ENCODE measurements at places on chromosomes 5 and 9. TPM values are rescaled to one million over a fixed set of nuclear protein-coding genes. Genes with fewer than 3 reads are reported as not detected.

Gene SCGB3A2
- 0.36 TPM for polyA plus RNA-seq

Gene IL9
- polyA plus RNA-seq: not detected

Gene PCDHGA3
- polyA plus RNA-seq: 2.6 TPM

Gene MELK
- polyA plus RNA-seq: 20.2 TPM

Gene NR5A1
- polyA plus RNA-seq: 0.05 TPM

Gene FBXO38
- polyA plus RNA-seq: 38.7 TPM

Gene KCNV2
- polyA plus RNA-seq: 0.19 TPM

DNA sequence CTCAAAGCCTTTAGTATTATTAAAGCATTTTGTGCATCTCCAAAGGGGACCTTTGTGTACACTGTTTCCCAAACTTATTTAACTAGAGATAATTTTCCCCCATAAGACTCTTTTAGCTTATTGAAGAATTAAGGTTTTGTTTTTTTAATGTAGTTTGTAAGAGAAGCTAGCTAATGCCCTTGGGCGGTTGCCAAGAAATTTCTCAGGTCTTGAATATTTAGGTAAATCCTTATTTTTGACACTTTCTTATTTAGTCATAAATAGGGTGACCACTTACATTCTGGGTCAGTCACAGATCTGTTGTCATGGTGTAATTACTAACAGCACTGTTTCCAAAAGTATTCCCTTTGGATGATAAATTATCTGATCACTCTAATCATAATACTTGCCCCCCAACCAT lies 27.2 kb downstream of the TNFAIP8 start:
- no peak for DNase-seq

- DNase-seq: no peak
Observed at GRCh38 chr5:87139795-87140194, 127.9 kb upstream of the RASA1 start.

- DNase-seq: no peak
Observed at GRCh38 chr5:103234239-103234975, 24.2 kb upstream of the MACIR start.

DNA sequence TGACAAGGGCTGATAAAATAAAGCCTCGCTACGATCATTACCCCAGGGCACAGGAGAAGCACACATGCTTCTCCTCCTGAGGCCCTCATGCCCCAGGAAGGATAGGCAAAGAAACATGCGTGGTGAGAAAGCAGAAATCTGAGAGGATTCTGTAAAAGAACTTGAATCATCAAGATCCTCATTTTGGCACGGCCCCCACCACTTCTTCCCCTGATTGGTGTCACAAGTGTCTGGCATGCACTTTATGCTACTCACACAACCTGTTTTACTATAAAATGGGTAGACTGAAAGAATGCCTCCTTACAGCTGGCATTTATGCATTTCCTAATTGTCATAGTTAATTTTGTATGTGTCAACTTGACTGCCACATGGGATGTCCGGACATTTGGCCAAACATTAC lies 32.1 kb downstream of the PCA3 start:
- no peak for DNase-seq

- DNase-seq: no peak
Observed at GRCh38 chr9:128732576-128732975, 8.6 kb upstream of the ZDHHC12 start.

GRCh38 chr5:145598983-145599382 lies 236.2 kb downstream of the PRELID2 start:
- DNase-seq: no peak

- DNase-seq: no peak
Observed at GRCh38 chr5:73367650-73368049, 80.9 kb downstream of the FOXD1 start.

GRCh38 chr5:96745844-96746531 lies 61.8 kb downstream of the ERAP1 start:
- no peak for DNase-seq

DNA sequence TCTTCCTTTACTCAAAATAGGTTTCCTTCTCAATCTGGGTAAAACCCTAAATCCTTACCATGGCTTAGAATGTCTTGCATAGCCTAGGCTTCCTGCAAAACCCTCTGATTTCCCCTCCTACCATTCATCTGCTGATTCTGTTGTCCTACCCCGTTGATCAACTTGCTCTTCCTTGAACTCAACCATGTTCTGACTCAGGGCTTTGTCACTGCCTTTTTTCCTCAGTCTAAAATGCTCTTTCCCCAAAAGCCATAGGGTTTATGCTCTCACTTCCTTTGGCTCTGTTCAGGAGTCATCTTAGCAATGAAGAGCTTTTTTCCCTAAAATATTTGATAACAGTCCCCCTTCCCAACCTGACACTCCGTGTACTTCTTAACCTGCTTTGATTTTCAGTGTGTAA lies 79.4 kb upstream of the IZUMO3 start:
- DNase-seq: no peak

- DNase-seq: no peak
Observed at GRCh38 chr5:157266286-157267007, 524 bp downstream of the CYFIP2 start.

DNA sequence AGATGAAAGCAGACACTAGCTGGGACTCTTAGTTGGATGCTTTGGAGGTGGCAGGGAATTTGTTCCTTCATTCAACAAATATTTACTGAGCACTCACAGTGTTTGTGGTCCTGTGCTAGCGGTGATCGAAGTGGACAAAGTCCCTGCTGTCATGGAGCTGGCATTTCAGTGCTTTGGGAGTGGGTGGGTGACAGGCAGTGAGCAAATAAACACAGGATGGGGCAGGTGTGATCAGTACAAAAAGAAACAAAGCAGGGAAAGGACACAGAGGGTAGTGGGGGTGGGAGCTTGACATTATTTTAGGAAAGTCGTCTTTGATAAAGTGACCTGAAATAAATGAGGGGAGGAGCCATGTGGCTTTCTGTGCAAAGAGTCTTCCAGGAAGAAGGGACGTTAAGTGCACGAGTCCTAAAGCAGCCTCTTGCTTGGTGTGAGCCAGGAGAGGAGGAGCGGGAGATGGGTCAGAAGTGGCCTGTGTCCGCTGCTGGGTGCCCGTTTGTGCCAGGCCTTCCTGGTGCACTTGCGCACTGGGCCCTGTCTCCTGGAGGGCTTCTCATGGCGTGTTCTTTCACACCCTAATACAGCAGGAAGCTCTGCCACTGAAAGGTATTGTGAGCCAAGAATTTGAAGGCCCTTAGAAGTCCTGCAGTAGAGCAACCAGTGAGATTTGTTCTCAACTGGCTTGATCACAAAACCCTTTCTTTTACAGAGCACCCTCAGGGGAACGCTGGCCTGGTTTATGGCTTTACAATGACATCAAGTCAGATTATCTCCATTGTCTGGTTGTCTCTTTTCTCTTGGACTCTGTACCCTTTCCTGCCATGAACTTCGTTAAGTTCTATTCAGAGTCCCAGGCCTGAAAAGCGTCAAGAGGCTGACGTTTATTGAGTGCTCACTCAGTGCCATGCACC lies 14.8 kb downstream of the NDST1 start:
- DNase-seq: no peak

DNA sequence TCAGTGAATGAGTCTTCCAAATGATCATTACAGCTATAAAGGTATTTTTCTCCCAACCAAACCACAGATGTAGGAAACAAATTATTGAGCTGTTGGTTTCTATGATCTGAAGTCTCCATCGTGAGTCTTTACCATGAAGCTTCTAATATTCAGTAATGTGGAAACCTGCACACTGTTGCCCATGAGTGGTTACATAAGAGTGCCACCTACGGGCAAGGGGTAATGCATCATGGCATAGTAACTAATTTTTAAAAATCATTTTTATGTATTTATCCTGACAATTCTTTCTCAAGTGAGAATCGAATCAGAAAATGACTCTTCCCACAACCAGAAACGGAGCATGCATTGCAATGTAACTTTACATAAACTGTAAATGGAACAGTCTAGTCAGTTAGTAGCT lies 282.5 kb upstream of the SMARCA2 start:
- DNase-seq: no peak

DNA sequence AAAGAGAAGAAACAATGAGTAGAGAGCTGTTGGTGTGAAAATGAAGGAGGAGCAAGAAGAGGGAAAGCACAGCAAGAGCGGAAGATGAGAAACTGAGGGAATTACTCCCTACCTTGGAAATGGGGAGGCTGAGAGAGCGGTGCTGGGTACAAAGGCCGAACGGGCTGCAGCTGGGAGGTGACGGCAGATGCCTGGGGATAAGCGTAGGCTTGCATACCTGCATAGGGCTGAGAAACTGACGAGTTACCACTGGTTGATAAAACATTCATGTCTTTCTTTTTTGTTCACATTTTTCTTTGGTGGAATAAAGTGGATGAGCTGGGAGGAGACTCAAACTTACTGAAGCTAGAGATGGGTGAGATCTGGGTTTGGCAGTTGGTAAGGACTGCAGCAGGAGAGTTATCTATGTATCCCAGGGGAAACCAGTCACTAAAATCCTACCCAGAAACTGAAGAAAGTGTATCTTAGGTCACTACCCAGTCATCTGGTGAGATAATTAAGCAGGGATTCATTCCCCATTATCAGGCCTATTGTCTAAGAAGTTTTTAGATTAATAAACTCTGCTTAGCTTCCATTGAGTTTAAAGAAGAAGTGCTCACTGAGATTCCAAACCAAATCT lies 34.8 kb downstream of the FKBP15 start:
- DNase-seq: no peak

DNA sequence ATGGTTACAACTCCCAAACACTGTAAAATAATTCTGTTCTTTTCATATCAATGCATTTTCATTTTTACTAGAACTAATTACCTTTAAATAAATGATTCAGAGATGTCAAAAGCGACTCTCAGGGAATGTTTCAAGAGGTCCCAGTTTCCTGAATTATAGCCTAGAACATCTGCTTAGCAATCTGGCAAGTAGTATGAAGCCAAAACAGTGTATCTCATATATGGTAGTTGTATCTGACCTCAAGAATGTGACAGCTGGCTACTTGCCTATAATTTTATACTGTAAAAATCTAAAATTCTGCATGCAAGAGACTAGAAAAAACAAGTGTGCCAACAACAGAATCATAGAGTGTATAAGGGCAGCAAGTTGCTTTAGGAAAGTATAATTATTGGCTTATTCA lies 187.7 kb upstream of the POU5F2 start:
- no peak for DNase-seq

GRCh38 chr5:116546033-116546742 lies 28.4 kb downstream of the SEMA6A start:
- no peak for DNase-seq

GRCh38 chr5:66527478-66528035 lies 68.6 kb upstream of the MAST4 start:
- DNase-seq: no peak

GRCh38 chr9:72726947-72727346 lies 205.5 kb downstream of the TMC1 start:
- DNase-seq: no peak

GRCh38 chr5:59835800-59836199 lies 57.7 kb downstream of the PDE4D start:
- DNase-seq: no peak

Measured in left renal cortex interstitium (tissue), 4 donors.